ENCODE measurements at places on chromosomes 4 and X.
A peak's percentile ranks its signal among the peaks of the same experiment; 100 is the strongest.

- DNase-seq: no peak
Observed at GRCh38 chr4:99071159-99071558, 17.4 kb downstream of the ADH5 start.

GRCh38 chrX:39689376-39690104 lies 408.2 kb downstream of the BCOR start:
- no peak for DNase-seq

GRCh38 chr4:25993395-25994185 lies 79.6 kb downstream of the SMIM20 start:
- DNase-seq: no peak

- DNase-seq: no peak
Observed at GRCh38 chr4:56211202-56211601, 176.1 kb downstream of the AASDH start.

DNA sequence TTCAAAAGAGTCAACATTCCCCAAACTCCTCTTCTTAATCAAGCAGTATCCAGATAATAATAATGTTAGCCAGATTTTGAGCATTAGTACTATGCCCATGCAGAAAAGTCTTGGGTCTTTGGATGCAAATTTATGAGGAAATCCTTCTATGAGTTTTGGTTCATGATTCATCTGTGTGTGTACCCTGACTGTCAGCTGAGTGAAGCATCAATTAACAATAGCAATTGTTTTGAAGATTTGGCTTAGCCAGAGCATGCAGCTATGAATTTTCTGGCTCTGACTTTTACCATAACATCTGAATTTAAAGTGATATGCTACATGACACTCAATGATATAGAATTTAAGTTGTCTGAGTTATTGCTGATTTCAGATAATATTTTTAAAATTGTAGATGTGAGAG lies 145.8 kb downstream of the KLHL4 start:
- DNase-seq: no peak

DNA sequence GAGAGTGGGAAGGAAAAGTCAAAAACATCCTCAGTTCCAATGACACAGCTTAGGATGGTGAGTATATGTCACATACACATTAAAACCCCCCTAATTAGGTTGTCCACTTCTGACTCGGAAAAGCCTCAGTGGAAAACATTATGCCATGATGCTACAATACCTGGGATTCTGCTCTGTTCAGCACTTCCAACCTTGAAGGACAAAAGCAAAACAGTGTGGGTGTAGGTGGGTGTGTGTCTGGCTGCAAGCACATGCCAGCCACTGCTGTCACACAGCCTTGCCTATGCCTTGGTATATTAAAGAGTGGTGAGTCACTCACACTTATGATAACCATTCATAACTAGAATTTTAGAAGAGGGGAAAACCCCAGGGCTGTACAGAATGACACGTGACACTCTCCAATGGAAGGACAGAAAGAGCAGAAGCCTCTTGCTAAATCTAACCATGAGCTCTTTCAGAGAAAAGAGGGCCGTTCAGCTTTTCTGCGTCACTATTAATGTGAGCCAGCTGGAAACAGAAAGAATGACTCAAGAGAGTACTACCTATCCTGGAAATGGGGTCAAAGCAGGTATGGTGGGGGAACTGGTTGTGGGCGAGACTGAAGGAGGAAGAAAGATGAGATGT lies 159.6 kb downstream of the TET2 start:
- no peak for DNase-seq

DNA sequence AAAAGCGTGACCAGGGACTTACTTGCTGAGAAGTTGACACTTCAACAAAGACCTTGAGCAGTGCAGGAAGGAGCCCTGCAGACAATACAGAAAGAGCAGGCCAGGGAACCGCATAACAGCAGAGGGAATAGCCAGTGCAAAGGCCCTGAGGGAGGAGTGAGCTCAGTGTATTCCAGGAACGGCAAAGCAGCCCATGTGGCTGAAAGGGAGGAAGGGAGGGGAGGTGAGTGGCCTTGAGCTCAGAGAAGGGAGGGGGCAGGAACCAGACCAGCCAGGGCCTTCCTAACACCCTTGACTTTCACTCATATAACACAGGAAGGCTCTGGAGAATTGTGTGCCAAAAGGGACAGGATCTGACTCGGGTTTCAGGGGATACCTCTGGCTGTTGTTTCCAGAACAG lies 112.2 kb downstream of the BCOR start:
- DNase-seq: no peak

- no peak for DNase-seq
Observed at GRCh38 chr4:46698891-46699290, 210.2 kb downstream of the COX7B2 start.

DNA sequence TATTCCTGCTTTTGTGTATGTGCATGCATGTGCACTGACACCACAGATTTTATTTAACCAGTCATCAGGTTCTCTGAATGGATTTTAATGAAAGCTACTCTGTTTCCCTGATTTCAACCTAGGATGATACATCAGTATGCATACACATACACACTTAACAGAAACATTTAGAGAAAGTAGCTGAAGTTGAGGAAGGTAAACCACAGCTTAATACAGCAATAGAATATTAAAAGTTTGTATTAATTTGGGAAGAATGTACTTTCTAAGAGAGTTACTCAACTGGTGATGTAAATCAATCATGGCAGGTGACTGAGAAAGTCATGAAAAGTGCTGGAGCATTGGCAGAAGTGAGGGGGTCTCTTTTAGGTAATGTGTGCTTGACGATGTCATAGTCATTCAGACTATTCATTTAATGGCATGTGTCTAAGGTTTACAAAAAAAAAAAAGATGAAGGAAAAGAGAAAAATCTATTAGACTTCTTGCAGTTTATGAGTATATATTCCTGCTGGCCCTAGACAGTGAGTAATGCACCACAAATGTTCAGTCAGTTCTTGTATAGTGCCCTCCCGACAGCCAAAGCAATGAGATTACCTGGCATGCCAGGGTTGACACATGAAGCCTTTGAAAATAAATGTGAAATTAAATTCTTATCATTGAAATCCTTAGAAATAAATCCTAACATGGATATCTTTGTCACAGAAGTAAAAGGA lies 187.6 kb downstream of the RAPGEF2 start:
- DNase-seq: no peak

GRCh38 chr4:24121395-24122175 lies 231.7 kb upstream of the PPARGC1A start:
- DNase-seq: no peak

DNA sequence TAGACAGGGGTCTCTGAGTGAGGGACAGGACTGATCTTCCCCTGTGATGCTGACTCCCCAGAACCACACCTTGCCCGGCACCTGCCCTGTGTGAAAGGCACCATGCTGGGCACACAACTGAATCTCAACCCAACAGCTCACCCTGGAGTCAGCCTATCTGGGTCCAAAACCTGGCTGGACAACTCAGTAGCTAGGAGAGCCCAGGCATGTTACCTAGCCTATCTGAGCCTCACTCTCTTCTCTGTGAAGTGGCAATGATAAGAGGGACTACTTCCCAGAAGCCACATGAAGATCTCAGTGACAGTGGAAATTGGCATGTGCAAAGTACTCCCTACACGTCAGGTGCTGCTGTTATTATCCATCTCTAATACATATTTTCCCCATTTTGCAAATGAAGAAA lies 44.8 kb upstream of the PPP2R2C start:
- no peak for DNase-seq

DNA sequence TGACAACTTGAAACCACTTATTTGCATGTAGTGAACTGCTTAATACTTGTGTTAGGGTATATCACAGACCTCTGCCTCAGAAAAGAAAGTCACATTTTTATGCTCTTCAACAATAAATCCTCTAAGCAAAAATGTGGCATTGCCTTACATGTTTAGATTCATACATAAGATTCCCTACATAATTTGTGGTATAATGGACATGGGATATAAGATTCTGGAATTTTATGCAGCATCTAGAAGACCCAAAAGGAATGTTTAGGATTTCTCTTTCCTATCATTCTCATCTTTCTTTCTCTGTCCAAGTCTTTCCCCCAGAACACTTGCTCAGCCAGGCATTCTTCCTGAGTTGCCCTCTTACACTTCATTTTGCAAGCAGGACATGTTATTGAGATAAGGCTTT lies 37.7 kb upstream of the TET2 start:
- DNase-seq: no peak

DNA sequence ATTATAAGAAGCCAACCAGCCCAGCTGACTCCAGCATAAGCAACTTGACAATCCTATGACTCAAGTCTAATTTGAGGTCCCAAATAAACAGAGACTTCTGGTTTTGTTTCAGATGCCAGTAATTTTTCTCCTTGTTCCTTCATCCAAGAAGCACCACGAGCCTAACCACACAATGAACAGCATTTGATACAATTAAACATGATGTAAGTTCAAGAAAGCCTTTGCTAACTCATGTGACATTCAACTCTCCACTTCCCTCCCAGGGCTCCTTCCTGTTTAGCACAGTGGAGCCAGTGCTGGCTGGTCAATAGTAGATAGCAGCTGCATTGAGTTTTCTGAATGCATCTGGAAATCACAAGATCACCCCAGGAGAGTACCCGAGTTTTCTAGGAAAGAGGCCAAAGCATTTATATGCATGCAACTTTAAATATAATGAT lies 206.3 kb downstream of the ARHGAP24 start:
- DNase-seq: no peak

GRCh38 chr4:119653990-119654389 lies 25.4 kb upstream of the PDE5A start:
- no peak for DNase-seq

DNA sequence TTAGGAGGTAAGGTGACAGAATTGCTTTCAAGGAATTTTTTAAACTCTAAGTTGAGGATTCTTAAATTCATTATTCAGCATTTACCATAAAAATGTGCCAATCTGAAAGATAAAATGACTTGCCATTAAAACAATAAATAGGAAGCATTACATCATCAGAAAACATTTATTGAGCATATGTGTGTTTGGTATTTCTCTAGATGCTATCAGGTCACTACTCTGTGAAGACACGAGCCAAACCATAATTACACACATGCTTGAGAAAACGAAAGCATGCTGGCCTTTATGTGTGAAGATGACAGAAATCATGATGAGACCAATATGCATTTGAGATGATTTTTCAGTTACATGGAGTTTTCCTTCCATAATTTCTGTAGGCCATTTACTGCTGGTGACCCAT lies 12.3 kb upstream of the IL21 start:
- DNase-seq: no peak

- DNase-seq: no peak
Observed at GRCh38 chrX:86137071-86137470, 11.2 kb upstream of the DACH2 start.

- no peak for DNase-seq
Observed at GRCh38 chrX:20664774-20665173, 398.1 kb upstream of the RPS6KA3 start.

DNA sequence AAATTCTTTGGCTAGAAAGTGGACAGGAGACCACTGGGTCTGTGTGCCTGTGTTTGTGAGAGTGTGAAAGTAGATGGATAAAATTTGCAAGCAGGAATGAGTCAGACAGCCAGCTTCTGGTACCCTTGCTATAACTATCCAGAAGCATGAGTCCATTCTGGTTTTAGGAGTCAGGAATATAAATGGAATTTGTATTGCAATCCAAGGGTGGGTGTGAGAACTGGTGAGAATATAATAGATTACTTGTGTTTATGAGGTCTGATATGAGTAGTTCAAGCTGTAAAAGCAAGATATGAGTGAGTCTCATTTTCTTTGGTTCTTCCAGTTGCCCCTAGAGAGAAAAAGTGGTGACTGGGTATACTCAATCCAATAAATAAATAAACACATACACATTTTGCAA lies 212.7 kb upstream of the TAPT1 start:
- no peak for DNase-seq

- DNase-seq: no peak
Observed at GRCh38 chr4:69832326-69833030, 27.5 kb downstream of the SULT1E1 start.

DNA sequence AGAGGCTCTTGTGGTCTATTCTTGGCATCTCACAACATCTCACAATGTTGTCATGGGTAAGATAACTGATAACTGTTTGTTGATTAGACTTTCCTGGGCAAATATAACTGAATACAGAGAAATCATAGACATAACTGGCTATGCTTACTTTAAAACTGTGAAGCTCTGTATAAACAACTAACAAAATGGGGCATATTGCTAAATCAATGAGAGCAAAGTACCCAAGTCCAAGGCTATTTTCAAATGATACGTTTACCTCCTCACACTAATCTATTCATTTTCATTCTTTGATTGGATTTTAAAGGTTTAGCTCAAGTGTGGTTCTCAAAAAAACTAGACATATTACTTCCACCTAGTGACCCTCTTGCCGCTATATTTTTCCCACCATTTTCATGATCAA lies 38.6 kb downstream of the AMELX start:
- no peak for DNase-seq

DNA sequence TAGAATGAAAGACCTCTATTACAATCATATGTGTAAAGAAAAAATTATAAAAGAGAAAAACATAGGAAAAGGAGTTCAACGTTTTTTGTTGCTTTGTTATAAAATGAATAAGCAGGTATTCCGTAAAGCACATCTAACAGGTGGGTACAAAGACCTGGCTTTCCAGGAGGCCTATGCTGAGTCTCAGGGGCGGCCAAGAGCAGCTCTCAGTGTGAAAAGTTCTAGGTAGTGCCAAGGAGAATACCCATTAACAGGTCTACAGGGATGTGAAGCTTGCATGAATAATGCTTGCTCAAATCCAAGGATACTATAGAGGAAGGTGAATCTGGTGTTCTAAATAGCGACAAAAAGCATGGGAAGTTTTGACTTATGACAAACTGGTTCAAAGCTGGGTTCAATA lies 944.4 kb downstream of the PDHA2 start:
- no peak for DNase-seq

- peak; percentile 56 for DNase-seq
Observed at GRCh38 chr4:108030332-108030731, 40.6 kb downstream of the HADH start.

- DNase-seq: no peak
Observed at GRCh38 chrX:67574696-67575095, 30.9 kb downstream of the AR start.

- no peak for DNase-seq
Observed at GRCh38 chr4:56704089-56704871, 23.2 kb upstream of the HOPX start.

GRCh38 chr4:71210823-71211222 lies 128.0 kb upstream of the SLC4A4 start:
- no peak for DNase-seq
